Adrenal gland (tissue), 19 donors: ENCODE measurements at places on chromosomes 6 and 20. TPM values are rescaled to one million over a fixed set of nuclear protein-coding genes. Genes with fewer than 3 reads are reported as not detected.

UST gene
- total RNA-seq, result 18.4 TPM

SEMG1 gene
- not detected for total RNA-seq

RAET1G gene
- 29.8 TPM for total RNA-seq

BHLHE23 gene
- total RNA-seq, result not detected

RSPO3 gene
- 17.4 TPM for total RNA-seq

SLC13A3 gene
- 3.3 TPM for total RNA-seq

GRIK2 gene
- total RNA-seq, result 1.6 TPM

MAS1 gene
- not detected for total RNA-seq

TMEM63B gene
- 43.1 TPM for total RNA-seq
